ENCODE measurements at places on chromosomes 7 and 10.

DNA sequence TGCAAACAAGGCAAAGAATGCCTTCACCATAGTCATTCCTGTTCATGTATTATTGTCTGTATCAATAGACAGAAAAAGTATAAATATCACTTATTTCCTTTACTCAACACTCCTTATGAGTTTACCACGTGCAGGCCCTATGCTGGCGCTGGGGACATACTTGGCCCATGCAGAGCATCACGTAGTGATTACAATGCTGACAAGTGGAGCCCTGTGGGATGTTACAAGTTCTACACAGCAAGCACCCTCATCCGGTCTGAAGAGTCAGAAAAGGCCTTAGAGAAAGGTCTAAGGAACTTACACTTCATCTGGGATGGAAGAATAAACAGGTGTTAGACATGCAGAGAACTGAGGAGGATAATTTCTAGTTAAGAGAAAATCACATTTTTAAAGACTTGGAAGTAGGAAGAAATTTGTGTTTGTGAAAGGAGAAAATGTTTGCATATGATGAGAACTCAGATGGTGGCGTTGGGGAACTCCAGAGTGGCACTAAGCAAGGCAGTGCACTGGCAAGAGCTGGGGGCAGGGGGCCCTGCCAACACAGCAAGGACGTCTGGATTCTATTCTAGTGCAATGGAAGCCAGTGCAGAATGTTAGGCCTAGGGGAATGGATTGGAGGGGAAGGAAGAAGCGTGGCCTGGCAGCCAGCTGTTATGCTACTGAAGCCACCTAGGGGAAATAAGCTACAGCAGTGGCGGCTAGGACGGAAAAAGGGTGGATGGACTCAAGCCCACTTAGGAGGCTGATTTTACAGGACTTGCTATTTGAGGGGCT is 116.2 kb downstream of the ELMO1 start:
- DNase-seq, result no peak

DNA sequence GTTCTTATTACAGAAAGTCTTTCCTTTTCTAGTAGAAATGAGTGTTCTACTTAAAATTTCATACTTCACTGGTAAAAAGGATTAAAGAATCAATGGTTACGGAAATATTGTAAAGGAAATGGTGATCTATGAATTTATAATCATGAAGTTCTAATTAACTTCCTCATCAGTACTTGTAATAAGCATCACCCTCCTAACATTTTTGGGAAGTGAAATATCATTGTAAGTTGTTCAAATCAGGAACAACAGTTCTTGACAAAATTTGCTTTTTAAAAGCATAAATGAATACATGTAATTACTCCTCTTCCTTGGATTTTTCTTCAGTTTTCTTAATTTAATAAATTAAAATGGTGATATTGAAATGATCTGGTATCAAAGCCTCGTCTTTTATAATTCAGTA is 5.6 kb upstream of the PCGF5 start:
- no peak for DNase-seq

DNA sequence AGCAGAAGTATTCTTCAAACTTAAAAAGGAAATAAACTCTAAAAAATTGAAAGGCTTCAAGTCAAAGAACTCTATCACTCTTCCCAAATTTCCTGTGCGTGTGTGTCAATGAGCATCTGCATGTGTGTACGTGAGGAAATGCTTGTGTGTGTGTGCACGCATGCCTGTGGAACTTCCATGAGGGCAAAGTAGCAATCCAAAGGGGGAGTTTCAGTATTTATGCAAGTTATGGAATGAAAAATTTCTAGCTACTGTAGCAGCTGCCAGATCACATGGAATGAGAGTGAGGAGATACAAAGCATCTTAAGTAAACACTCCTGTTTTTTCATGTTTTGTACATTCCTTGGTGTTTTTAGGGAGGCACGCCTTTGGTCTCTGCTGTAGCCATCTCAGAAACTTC is 152.6 kb downstream of the RAPGEF5 start:
- DNase-seq, result no peak

GRCh38 chr10:7610651-7611389 is 55.9 kb downstream of the ITIH5 start:
- no peak for DNase-seq

GRCh38 chr10:6743291-6743849 is 163.3 kb upstream of the PRKCQ start:
- no peak for DNase-seq

DNA sequence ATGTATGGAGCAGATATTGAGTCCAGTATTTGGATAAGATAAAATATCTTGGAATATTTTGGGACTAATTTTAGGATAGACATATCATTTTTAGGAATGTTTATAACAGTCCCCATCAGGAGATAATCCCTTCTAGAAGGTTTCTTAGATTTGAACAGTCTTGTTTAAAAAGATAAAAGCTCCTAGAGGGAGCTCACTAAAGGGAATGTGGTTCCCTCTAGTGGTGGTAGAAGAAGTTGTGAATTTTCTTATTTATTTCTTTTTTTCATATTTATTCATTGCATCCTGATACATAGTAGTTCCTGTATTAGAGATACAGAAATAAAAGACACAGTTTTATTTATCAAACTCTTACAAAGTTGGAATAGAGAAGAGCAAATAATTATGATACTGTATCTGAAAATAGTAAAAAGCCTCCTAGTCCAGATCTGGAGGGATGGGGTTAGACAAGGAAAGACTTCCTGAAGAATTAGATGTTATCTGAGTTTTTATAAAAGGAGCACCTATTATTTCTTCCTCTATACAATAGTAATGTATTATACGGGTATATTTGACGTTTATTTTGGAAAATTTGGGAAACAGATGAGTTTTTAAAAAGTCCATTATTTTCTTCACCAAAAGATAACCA is 24.5 kb upstream of the KLF14 start:
- no peak for DNase-seq

GRCh38 chr10:23643111-23643780 is 204.4 kb downstream of the OTUD1 start:
- DNase-seq, result no peak

DNA sequence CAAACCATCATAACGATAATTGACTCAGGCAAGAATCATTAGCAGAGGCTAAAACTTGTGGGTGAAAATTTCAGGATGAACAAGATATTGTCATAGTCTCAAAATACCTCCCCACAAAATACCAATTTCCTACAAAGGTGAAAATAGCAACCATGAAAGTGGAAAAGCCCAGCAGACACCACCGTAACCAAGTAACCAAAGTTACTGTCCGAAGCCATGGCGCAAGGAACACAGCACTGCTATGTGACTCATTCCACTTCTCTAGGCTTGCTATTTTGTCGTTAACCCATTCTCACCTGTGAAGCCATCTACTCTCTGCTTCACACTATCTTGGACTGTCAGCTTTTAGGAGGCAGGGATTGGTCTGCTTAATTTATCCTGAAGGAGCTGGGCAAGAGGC is 113.8 kb upstream of the CACUL1 start:
- no peak for DNase-seq

DNA sequence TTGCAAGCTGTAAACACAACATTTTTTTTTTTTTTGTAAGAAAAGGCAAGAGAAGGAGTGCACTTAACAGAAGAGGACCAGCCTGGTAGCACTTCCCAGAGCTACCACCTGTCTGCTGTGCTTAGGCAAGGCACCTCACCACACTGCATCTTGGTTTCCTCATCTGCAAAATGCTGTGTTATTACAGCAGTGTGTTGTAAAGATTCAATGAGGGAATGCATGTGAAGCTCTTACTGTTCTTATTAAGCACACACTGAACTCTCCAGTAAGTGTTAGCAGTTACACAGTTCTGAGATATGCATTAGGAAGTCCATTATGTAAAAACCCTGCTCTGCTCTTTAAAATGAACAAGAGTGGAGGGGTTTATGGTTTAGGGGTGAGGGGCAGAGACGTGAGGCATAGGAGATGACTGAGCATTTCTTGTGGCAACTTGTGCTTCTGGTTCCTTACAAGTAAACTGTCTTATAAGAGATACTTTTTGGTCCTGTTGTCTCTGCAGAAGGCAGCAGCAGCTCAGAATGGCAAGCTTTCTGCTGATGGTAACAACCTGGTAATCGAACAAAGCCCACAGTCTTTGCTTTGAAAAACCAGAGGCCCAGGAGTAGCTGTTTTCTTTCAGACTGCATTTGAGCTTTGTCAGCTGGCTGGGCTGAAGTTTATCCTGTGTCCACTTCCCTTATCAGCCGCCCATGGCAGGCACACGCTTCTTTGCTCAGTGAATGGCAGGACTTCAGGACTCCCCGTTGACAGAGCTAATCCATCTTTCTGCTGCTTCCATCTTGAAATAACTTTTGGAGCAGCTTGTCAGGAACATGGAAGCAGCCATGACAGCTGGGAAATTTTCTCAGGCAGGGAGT is 98.8 kb upstream of the BMPER start:
- DNase-seq, result no peak

- DNase-seq, result no peak
Observed at GRCh38 chr10:2222631-2223030, 485.3 kb upstream of the ADARB2 start.

- no peak for DNase-seq
Observed at GRCh38 chr10:13917791-13918190, 331.0 kb downstream of the PRPF18 start.

DNA sequence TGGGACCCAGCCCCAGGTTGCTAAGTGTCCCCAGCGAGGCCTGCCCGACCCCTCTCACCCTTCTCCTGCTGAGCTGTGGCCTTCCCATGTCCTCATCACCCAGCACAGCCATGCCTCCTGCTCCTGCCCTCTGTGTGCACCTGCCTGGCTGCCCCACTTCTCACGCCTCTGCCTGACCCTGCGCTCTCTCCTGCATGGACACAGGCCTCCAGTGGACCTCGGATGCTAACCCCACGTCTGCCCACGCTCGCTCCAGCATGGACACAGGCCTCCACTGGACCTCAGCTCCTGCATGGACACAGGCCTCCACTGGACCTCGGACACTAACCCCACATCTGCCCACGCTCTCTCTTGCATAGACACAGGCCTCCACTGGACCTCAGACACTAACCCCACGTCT is 111.6 kb downstream of the ADARB2 start:
- DNase-seq, result no peak

GRCh38 chr10:109386921-109387320 is 536.4 kb downstream of the XPNPEP1 start:
- no peak for DNase-seq

GRCh38 chr7:27151931-27152815 is at the start of gene HOXA3:
Gene HOXA3, minus strand, starts transcription at chr7:27152583. Its CDS starts 41,943 bp downstream, at chr7:27110640.
- no peak for DNase-seq

- no peak for DNase-seq
Observed at GRCh38 chr10:114271075-114271778, 32.2 kb downstream of the VWA2 start.

DNA sequence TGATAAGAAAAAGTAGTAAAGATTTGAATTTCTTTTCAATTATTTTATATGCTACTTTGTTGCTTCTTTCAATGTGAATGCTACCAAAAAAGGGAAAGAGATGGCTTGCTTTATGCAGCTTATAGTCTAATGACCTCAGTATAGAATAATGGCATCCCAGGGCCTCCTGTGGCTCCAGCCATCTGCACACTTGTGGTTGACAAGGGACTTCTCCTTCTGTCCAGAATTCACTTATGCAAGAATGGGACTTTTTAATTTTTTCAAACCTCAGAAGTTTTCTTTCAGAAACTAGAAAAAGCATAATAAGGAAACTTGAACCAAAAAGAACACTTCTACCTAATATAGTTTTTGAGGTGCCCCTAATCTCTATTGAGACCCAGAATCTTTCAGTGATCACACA is 310.9 kb downstream of the CTNNA3 start:
- DNase-seq, result no peak

- no peak for DNase-seq
Observed at GRCh38 chr7:152106990-152107389, 81.5 kb downstream of the GALNT11 start.

DNA sequence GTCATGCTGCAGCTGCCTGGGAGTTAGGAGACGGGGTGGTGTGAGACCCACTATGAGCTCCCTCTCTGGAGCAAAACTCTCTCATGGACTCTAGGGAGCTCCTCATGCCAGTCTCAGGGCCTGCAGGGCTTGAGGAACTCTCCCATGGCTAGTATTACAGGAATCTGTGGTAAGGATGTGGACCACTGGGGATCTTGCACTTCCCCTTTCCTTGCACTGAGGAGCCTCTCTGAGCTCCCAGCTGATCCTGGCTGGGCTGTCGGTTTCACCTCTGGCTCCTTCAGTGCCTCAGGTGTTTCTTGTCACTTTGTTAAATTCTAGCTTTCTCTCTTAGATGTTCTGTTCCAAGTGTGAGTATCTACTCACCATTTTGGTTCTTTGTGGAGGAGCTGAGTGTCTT is 71.6 kb upstream of the IMMP2L start:
- no peak for DNase-seq

DNA sequence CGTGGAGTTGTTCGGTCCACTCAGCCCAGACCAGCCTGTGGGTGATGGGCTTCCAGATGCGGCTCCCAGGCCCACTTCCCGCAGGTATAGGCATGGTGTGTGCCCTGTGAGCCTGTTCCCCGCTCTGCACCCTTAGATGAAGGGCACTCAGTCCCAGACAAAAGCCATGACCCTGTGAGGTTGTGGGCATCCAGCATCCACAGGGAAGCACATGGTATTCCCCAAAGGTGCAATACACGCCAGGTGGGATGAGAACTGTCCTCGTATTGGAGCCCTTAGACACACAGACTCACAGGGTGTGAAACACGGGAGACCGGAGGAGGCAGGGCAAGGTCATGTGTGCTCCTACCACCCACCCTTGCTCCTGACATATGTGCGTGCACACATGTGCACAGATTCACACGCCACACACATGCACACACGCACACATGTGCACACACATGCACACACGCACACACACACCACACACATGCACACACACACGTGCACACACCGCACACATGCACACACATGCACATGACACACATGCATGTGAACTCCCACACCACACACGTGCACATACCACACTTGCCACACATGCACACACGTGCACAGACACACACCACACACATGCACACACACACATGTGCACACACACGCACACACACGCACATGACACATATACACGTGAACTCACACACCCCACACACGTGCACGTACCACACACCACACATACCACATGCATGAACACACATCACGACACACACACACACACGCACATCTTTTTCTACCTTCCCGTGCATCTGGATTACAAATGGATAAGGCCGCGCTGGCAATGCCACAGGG is 319.4 kb downstream of the WDR37 start:
- DNase-seq, result no peak

DNA sequence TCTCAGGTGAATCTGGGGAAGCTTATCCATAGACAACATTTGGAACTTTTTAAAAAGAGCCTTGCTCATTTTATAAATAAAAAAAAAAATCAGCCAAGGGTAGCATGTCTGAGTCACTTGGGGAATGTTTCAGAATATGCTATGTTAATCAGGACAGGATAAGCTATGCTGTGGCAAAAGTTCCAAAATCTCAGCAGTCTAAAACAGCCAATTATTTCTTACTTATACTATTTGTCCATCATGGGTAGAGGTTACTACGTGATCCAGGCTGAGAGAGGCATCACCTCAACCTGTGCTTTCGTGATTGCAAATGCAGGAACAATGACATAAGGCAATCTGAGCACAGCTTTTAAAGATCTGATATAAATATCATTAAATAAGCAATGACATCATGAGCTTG is 6.5 kb downstream of the SLC13A1 start:
- no peak for DNase-seq

DNA sequence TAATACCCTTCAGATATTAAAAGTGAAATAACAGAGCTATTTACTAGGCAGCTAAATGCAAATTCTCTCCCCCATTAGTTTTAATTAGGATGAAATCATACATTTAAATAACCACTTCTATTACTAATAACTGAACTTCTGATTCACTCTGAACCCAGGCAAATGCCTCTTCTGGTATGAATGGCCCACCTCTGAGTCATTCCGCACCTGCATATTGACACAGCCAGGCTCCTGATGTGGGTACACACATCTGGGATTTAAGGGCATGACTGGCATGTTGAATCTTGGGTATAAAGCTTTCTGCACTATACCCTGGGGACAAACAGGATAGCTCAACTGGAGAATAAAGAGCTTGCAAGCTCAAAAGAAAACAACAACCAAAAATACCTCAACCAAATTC is 140.9 kb downstream of the AUTS2 start:
- peak; percentile 58 for DNase-seq

All from activated CD8-positive, alpha-beta T cell treated with anti-CD3 and anti-CD28 coated beads for 36 hours (primary cell).